ENCODE measurements at places on chromosomes 11 and 22. TPM values are rescaled to one million over a fixed set of nuclear protein-coding genes. Genes with fewer than 3 reads are reported as not detected.

DNA sequence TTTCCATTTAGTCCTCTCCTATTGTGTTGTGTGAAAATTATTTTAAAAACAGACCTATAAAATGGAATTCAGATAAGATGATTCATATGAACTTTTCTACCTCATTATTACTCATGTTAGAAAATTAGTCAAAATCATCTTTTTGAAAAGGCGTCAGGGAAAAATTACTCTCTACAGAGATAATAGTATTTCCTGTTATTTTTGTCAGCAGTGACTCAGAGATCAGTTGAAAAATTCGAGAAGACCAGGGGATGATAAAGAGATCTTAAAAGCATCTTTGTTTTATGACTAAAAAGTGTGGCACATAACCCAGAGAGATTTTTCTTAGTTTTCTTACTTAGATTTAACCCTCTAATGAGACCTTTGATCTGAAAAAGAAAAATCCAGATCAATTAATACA, 157.9 kb upstream of the CARD18 start:
- DNase-seq = no peak

DNA sequence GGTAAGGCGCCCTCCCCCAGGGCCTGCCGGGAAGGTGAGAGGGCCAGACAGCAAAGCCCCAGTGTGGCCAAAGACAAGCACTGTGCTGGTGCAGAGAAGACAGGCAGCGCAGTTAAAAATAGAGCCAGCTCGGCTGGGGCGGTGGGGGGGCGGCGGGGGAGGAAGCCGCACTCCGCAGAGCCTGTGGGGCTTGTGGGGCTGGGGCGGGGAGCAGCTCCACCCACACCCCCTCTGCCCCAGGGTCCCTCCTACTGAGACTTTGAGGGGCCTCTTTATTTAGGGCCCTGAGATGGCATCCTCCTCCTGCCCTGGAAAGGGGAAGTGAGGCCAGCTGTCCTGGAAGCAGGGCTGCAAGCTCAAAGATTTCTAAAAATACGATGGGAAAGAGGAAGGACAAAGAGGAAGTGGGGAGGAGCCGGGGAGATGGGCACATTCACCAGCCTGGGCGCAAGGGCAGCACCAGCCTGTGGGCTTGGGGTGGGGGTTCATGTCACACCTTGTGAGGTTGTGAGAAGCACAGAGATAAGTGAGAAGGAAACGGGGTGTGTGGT, 2.6 kb downstream of the CYTH4 start:
- peak; percentile 35 for DNase-seq

Gene MRGPRX4
- total RNA-seq = not detected

DNA sequence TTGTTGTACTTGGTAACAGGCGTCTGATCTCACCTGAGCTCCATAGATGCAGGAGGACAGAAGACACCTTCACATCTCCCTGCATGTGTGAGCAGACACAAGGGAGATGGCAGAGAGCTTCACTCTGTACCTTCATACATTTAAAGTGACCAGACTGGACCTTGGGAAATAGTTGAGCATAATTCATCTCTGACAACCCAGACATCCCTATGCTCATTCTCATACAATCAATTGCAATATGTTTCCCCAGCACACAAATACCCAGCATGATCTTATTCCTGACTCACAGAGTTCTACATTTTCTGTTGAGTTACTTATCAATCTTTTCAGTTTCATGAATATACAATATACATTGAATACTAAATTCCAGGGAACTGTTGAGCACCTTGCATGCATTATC, 488.2 kb upstream of the API5 start:
- no peak for DNase-seq

GRCh38 chr22:45271667-45272201, 13.0 kb upstream of the UPK3A start:
- peak; percentile 93 for DNase-seq
